HCT116 (cell line): ENCODE measurements at places on chromosomes 1 and 21.

DNA sequence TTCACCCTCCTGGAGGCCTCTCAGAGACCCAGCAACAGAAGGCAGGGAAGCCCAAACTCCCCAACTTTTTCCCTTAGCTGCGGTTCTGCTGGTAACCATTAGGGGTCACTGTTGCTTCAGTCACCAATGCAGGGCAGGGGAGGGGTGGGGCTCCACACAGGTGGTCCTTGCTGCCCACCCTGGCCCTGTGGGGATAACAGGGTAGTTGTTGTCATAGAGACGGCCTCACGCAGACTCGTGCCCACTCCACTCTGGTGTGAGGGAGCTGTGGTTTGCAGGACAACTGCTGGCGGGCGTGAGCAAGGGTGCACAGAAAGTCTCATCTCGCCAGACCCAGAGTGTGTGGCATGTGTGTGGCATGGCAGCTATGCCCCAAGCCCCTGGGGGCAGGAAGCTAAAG lies 19.9 kb downstream of the INSRR start:
- no peak for DNase-seq

GRCh38 chr1:112507336-112507735 lies 1.4 kb upstream of the WNT2B start:
- DNase-seq = no peak

DNA sequence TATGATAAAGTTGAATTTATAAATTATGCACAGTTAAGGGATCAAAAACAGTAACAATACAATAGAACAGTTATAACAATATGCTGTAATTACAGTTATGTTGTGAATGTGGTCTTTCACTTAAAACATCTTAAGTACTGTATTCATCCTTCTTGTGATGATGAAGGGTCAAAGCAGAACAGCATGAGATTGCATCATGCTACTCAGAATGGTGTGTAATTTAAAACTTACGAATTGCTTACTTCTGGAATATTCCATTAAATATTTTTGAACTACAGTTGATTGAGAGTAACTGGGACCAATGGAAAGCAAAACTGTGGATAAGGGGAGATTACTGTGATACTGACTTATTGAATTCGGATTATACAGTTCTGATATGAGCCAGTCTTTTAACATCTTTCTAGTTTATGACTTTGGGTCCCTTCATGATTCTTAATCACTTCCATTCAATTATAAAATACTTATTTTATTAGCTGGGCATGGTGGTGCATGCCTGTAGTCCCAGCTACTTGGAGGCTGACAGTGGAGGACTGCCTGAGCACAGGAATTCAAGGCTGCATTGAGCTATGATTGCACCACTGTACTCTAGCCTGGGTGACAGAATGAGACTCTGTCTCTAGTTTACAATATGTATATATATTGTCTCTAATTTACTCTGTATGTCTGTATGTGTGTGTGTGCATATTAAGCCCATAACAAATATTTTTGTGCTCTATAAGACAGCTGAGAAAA lies 43.2 kb downstream of the ATP1B1 start:
- DNase-seq = no peak

- no peak for DNase-seq
Measured at GRCh38 chr1:234967121-234967520, 161.5 kb downstream of the TOMM20 start.

DNA sequence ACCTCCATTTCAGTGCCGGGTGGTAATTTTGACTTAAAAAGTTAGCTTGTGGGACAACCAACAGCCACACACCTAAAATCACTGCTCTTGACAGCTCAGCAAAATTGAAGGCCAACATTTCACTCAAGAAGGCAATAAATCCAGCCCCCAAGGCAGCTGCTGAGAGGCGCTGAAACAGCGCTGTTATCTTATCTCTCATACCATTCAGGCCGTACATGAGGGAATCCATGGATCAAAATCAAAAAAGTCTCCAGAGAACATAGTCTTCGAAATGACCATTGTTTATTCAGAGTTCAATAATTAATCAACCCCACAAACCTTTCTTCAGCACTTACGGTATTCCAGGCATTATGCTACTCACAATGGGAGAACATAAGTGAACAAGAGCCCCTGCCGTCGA lies 38.5 kb downstream of the ZBTB18 start:
- no peak for DNase-seq

DNA sequence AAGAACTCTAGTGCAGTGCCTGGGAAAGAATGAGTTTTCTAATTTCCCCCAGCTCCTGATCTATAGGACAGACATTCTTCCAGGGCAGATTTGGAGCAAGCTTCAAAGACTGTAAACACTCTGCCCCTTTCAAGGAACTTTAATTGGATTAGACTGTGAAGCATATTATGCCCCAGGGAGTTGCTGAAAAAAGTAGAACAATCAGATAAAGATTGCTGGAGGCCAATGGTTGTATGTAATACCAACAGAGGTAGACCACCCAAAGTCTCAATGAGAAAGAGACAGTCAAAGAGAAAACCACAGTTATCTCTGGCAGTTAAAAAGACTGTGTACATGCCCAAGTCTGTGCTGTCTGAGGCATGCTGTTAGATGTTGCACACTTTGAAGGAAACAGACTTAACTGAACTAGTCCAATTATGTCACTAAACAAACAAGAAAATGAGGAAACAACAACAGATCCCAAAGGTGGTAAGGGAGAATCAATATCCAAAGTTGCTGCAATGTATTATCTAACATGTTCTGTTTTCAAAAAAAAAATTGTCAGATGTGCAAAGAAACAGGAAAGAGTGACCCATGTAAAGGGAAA lies 24.4 kb downstream of the C4BPA start:
- DNase-seq = no peak

DNA sequence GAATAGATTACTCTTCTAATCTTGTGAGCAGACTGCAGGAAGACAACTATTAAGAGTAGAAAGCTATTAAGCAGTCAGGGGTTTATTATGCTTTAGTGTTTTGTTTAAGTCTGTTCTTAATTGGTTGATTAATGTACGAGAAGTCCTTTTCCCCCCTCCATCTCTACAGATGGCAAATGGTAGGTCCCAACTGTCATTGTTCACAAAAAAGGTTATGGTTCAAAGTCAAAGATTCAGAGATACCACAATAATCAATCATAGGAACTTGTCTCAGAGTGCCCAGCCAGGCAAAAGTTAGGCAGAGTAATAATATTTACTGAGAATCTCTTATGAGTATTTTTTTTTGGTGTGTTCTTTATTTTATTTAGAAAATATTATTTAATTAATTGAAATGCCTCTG lies 26.8 kb downstream of the NFIA start:
- no peak for DNase-seq

DNA sequence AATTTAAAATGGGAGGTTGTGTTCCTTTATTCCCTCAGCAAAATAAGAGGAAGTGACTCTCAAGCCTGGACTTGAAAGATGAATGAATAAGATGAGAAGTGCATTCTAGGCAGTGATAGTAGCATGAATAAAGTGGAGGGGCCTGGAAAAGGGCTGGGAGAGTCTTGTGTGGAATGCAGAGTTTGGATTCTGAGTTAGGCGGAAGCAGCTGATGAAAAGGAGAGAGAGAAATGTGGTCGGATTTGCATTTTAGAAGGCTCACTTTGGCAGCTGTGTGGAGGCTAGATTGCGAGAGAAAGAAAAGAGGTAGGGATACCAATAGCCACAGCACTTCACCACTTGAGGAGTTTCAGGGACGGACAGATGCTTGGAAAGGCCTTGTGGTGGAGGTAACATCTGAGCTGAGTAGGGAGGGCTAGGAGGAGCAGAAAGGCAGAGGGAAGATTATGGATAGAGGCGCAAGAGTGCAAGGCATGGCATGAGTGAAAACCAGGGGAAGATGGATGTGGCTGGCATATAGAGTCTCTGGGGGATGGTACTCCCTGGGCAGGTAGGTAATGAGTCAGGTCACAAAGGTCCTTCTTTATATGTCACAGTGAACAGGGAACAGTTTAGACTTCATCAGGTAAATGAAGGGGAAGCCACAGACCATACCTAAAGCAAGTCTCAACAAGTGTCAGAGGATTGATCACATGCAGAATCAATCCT lies 59.6 kb downstream of the ST3GAL3 start:
- DNase-seq = no peak

DNA sequence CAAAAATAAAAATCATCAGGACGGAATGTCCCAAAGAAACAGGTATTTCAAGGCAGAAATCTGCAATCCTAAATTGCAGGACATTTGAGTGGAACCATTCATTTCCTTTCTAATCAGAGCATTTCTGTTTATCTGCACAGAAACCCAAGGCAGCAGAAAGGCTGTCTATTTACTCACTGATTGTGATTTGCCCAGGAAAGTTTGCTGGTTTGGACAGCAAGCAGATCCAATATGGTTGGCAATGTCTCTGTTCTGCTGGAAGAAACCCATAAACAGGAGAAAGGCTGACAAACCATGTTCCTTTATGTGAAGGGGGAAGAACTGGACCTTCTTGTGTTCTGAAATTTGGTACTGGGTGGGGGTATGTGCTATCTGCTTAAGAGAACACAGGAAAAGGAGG lies 120.1 kb downstream of the CLIC6 start:
- DNase-seq = no peak

DNA sequence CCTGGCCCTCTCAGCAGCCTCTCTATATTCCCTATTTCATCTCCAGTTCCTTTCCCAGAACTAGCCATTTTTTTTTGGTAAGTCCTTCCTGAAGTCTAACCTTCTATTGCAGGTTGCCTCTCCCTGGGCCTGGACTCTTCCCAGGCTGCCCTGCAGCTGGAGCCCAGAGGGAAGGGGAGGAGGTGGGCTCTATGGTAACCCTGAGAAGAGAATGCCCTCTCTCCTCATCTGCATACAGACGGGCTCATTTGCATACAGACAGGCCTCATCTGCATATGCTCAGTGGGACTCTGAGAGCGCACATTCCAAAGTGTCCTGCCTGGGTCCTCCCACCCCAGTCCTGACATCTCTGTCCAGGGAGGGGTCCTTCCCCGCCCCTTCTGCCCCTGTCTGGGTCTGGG lies 32.7 kb downstream of the RHBG start:
- DNase-seq = no peak

- no peak for DNase-seq
Measured at GRCh38 chr1:193242000-193242399, 55.6 kb upstream of the B3GALT2 start.

GRCh38 chr1:99737016-99737415 lies 29.4 kb downstream of the FRRS1 start:
- peak; percentile 21 for DNase-seq

GRCh38 chr1:15255582-15256149 lies 8.6 kb downstream of the FHAD1 start:
- DNase-seq = no peak

GRCh38 chr21:29499734-29500343 lies 201.1 kb downstream of the BACH1 start:
- peak; percentile 32 for DNase-seq

DNA sequence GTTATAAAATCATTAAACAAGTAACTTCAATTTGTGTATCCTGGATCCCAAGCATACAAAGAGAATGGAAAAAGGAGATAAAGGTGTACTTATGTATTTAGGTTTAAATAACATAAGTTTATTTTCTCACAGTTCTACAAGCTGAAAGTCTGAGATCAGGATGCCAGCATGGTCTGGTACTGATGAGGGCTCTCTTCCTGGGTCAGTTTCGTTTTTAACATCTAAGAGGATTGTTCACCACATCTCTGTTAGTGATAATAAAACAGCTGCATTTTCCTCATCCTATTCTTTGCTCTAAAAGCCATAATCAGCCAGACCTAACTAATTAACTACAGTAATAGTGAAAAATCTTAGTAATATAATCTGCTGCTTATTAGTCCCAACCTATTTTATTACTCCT lies 5.2 kb downstream of the EGLN1 start:
- no peak for DNase-seq

DNA sequence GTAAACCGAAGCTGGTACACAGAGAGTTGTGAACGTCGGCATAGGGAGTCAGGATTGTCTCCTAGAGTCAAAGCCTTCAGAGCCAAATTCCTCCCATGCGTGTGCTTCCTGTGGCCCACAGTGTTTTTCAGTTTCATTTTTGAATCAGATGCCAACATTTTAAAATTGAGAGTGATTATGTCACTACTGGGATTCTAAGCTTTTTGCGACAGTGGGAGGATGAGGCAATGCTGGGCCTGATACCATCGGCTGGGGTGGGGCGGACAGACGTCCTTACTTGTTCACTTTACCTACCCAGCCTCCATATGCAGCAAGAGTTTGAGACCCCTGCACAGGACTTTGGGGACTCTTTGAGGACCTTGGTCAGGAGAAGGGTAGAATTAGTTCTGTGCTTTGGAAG lies 1.3 kb upstream of the KLHDC7A start:
- DNase-seq = no peak

DNA sequence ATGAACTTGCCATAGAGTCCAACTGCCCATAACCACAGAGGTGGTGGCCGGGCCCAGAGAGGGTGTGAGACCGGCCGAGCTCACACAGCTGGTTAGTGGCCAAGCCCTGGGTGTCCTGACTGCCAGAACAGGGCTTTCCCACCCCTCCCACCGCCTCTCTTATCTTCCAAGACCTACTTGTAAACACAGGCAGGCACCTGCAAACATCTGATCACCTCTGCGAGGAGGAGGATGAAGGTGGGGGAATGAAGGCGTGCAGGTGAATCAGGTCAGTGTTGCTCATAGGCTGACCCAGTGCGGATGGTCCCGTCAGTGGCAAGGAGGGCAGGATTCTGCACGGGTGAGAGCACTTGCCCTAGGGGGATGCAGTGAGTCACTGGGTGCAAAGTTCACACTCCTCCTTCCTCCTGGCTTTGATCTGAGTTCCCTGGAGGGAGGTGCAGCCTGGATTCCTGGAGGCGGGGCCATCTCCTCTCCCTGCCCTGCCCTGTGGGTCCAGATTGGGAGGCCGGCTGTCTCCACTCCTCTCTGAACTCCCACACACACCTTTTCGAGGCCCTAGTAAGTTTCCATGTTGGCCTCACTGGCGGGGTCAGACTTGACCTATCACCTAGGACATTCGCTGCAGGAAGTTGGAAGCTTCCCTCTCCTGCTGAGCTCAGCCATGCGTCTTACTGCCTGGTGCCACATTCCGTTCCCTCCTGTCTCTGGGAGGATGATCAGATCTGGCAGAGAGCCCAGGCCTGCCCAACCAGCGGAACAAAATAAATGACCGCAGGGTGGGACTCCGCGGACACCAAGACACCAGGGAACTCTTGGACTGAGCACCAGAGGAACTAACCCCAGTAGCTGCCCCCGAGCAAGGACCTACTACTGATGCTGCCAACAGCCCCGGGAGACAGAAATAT lies 7.3 kb downstream of the UQCRHL start:
- DNase-seq = peak; percentile 85

- DNase-seq = no peak
Measured at GRCh38 chr1:177329871-177330270, 159.1 kb downstream of the BRINP2 start.

DNA sequence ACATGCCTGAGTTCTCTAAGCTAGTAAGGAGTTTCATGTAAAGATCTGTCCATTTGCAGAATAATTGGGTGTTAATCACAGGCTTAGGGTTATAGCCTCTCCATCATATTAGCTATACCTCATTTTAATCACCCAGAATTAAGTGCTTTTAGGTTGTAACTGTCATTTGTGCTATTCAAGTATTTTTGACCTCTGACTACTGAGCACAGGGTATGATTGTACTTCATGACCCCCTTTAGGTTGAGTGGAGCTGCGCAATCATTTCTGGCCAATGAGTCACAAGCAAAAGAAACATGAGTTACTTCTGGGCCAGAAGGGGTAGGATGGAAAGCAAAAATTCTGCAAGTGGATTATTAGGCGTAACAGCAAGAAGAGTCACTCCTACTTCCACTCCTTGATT lies 8.4 kb upstream of the SNX7 start:
- DNase-seq = no peak

- DNase-seq = no peak
Measured at GRCh38 chr1:153678519-153679336, at the start of gene NPR1. TSS of gene NPR1 (plus strand) at chr1:153678688. CDS start at chr1:153679109, 421 bp downstream.
